MV-4-11 (cell line): ENCODE measurements at places on chromosomes 2 and 18.

DNA sequence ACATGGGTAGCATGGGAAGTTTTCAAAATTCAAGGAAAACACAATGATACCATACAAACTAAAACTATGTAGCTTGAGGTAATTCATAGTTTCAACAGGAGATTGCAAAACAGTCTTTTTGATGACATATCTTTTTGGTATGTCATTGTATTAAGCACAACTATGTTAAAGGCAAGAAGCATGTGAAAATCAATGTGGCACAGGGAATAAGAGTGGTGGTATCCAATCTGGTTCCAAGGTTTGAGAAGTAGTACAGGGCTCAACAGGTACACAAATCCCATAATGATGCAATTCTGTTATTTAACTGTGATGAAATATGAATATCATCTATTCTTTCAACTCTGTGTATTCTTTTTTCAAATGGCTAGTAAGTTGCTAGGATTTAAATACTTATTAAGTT is 16.4 kb upstream of the DLX2 start:
- DNase-seq = peak; percentile 8

DNA sequence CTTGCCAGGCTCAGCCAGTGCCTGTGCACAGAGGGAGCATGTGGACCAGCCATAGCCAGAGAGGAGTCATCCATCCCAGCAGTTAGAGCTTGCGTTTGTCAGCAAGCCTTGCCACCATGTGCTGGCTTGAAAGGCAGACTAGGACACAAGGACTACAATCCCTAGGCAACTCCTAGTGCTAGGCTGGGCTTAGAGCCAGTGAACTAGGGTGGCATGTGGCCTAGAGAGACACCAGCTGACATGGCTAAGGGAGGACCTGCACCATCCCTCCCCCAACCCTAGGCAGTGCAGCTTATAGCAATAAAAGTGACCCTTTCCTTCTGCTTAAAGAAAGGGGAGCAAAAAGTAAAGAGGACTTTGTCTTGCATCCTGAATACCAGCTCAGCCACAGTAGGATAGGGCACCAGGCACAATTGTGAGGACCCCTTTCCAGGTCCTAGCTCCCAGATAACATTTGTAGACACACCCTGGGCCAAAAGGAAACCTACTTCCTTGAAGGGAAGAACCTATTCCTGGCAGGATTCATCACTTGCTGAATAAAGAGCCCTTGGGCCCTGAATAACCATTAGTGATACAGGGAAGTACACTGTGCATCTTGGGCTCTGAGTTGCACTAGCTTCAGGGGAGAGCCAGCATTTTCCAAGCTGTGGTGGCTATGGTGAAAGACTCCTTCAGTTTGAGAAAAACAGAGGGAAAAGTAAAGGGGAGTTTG is 38.7 kb upstream of the UXS1 start:
- DNase-seq = no peak

DNA sequence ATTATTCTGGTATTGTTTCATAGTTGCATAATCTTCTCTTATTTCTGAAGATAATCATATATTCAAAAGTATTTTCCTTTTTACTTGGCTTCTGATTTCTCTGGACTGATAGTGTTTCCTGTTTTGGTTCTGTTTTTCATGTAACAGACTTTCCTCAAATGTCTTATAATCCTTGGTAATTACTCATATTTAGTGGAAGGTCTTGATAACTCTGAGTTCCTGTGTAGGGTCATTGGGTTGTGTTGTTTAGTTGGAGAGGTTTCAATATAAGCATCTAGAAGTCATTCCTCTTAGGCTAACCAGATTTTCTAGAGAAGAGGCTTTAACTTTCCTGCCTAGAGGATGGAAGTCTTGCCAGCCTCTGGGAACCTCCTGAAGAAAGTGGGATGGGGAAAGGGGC is 23.8 kb downstream of the MFSD6 start:
- peak; percentile 38 for DNase-seq

GRCh38 chr2:4869154-4869553 is 823.0 kb upstream of the SOX11 start:
- DNase-seq = no peak

GRCh38 chr2:179946346-179946745 is 60.8 kb downstream of the CWC22 start:
- no peak for DNase-seq

DNA sequence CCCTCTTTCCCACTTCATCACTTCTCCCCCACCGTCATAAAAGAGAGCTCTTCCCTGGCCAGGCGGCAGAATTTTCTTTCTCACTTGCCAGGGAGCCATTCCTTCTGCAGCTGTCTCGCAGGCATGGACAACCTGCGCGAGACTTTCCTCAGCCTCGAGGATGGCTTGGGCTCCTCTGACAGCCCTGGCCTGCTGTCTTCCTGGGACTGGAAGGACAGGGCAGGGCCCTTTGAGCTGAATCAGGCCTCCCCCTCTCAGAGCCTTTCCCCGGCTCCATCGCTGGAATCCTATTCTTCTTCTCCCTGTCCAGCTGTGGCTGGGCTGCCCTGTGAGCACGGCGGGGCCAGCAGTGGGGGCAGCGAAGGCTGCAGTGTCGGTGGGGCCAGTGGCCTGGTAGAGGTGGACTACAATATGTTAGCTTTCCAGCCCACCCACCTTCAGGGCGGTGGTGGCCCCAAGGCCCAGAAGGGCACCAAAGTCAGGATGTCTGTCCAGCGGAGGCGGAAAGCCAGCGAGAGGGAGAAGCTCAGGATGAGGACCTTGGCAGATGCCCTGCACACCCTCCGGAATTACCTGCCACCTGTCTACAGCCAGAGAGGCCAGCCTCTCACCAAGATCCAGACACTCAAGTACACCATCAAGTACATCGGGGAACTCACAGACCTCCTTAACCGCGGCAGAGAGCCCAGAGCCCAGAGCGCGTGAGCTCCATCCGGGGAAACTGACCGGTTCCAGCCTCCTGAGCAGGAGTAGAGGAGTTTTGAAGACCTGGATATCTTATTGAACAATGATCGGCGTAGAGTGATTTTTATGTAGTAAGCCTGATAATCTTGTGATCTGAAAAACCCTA is at the start of gene MSGN1:
MSGN1 (plus strand) TSS at position 65 of the 850 bp plus-strand sequence; CDS start at position 124, 59 bp downstream.
- no peak for DNase-seq

- no peak for DNase-seq
These were observed 19.4 kb upstream of the RRM2 start for GRCh38 chr2:10103179-10103578.

GRCh38 chr2:29628108-29628745 is 293.2 kb downstream of the ALK start:
- no peak for DNase-seq

- no peak for DNase-seq
These were observed 10.9 kb downstream of the DIPK1C start for GRCh38 chr18:74446178-74446577.

DNA sequence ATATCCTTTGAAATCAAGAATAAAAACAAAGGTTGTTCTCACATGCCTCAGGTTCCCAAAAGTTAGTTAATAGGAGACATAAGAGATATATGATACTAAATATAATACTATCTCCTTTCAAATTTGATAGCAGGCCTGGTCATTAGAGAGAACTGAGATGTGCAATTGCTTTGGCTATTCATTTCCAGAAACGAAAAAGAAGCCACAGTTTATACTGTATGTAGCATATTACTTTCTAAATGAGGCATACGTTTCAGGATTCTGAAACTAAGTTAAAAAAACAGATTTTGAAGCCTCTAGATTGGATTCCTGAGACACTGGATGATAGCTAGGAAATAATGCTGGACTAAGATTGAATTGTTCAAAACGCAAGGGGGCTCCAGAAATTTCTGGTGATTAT is 7.1 kb downstream of the PPP1R1C start:
- DNase-seq = no peak

GRCh38 chr2:226399006-226399405 is 400.6 kb downstream of the IRS1 start:
- DNase-seq = no peak

GRCh38 chr2:98810588-98810928 is 79.6 kb upstream of the MGAT4A start:
- no peak for DNase-seq

DNA sequence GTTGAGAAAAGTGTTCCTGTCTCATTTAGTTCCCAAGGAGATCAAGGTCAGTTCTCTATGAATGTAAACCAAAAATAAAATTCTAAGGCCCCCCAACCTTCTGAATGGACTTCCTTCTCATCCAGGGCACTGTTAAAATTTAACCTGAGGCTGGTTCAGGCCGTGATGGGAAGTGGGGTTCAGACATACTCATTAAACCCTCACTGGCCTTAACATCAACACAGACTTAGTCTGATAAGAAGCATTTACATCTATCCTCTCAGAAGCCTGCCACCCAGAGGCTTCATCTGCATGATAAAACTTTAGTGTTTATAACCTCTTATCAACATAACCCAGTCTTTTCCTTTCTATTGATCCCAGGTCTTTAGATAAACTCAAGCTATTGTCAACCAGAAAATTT is 22.4 kb downstream of the ITSN2 start:
- no peak for DNase-seq

GRCh38 chr18:80168982-80169381 is 59.9 kb downstream of the ADNP2 start:
- no peak for DNase-seq

DNA sequence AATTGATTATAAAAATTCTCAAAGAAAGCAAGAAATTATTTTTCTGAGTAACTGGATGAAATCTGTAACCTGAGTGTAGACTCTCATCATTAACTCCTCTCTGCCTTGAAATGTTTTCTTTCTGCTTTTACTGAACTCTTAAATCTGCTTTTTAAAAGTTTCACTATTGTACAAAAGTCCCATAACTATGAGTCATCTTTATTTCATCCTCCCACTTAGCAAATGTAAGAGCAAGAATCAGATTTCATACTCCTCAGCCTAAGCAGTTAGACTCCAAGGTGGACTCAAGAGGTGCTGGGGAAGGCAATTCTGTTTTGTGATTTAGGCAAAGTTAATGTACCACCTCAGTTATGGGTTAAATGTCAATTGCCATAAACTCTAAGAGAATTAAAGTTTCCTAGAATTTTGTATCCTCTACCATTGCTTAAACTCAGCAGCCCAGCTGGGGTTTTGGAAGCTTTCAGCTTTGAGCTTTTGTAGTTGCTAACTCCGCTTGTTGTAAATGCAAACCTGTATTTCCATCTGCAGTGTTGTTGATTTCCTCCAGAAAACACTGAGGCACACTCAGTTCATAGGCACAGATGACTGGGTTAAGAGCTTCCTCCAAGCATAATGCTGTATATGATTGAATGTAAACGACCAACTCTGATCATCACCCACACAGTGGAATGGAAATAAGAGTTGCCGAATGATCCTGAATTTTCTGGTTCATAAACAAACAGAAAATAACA is 268.8 kb downstream of the ARHGAP15 start:
- DNase-seq = no peak

GRCh38 chr2:166725927-166726924 is 162.1 kb upstream of the XIRP2 start:
- no peak for DNase-seq

DNA sequence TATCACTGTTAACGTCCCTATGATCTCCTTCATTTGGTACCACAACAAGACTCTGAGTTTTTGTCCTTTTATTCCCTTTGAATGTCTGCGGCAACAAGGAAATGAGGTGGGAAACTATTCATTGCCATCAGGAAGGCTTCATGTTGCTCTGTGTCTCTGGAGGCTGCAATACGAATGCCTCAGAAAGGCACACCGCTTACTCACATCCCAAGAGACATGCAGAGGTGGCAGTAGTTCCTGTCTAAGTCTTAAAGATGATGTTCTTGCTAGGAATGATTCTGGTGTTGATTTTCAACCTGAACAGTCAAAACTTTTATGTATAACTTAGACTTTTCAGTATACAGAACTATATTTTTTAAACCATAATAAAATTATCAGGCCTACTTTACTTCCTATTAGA is 24.0 kb downstream of the CNTNAP5 start:
- DNase-seq = no peak

DNA sequence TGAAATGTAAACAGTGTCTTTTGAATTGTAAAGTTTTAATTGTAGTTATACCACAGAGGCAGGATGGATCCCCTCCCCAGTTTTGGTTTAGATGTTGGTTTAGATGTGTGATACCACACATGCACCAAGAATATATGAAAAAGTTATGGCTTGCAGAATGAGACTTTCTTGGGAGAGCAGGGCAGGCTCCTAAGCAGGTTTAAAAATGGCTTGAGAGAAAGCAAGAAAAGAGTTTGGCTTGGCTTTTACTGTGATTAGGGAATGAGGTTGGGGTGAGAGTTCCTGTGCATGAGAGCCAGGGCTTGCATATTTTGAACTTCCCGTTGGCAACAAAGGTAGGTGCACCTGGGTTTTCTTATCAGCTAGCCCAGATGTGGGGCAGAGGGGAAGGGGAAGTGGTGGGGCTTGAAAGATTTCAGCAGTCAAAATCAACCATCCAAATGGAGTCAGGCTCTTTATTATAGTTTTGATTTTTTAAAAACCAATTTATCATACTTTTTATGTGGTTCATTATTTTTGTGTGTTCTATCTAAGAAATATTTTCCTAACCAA is 246.9 kb downstream of the MTX2 start:
- no peak for DNase-seq

GRCh38 chr2:167924556-167924955 is 322.8 kb downstream of the STK39 start:
- no peak for DNase-seq

GRCh38 chr2:59770651-59771050 is 782.8 kb downstream of the BCL11A start:
- no peak for DNase-seq

- DNase-seq = no peak
These were observed 271.8 kb downstream of the ZNF521 start for GRCh38 chr18:25080211-25080610.

DNA sequence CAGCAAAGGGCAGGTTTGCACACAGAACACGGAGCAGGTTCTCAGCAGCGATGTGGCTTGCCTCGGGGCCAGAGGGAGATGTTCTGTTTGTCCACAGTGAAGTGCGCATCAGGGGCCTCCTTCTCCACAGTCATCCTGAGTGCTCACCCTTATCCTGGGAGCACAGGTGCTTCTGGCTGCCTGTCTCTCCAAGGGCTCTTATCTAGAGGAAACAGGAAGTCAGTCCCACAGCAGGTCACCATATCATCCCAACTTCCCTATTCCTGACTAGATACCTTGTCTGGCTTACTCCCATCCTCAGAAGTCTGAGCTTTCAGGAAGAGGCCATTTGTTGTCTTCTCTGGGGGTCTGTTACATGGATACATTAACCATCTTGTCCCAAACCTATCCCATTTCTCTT is at the start of gene CD207:
CD207 (minus strand) TSS at position 174 of the 400 bp plus-strand sequence; CDS start at position 134, 40 bp downstream.
- no peak for DNase-seq

DNA sequence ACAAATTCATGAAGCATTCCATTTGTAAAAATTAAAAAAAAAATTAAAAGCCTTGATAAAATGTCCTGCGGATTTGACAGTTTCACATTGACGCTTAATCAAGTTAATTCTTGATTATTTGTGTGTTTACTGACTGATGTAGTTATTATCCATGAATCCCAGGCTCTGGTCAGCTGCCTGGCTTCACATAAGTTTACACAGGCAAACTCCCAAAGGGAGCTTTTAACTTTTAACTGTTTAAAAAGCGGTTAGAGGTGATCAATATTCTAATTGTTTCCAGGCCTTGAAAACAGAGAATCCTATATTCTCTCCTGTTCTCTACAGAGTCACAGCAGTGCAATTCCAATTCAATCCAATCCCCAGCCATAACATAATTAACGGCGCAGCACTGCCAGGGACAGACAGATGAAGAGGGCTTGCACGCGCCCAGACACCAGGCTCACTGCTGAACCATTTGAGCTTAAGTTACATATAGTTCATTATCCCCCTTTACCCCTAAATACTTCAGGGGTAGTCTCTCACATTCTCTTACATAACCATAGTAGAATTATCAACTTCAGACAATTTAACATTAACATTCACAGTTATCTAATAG is 47.5 kb downstream of the ATP8B1 start:
- no peak for DNase-seq

- no peak for DNase-seq
These were observed 141.7 kb upstream of the GPC1 start for GRCh38 chr2:240293557-240294461.
